ENCODE measurements at places on chromosomes 4 and X.

- no peak for DNase-seq
These were observed 168.1 kb downstream of the FAT4 start for GRCh38 chr4:125482822-125483221.

GRCh38 chr4:25313201-25313895, 774 bp downstream of the ZCCHC4 start:
- no peak for DNase-seq

DNA sequence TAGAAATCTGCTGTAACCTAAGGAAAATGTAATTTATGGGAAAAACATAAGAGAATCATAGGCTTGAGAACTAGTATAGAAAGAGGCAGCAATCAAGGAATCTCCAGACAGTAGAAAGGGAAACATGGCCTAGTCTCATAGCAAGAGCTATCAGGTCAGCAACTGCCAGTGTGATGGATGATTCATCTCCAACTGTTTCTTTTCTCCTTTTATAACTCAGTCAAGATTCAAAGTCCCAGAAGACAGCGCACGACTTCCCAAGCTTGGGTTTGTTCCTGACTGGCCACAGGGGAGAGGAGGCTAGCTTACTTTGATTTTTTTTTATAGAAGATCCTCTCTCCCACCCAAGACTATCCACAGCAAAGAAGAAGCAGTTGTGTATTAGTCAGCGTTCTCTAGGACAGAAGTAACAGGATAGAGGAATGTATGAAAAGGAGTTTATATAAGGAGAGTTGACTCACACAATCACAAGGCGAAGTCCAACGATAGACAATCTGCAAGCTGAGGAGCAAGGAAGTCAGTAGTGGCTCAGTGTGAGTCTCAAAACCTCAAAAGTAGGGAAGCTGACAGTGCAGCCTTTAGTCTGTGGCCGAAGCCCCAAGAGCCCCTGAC, 181.5 kb downstream of the GC start:
- no peak for DNase-seq

- no peak for DNase-seq
These were observed 891 bp downstream of the CISD2 start for GRCh38 chr4:102869569-102870197.

DNA sequence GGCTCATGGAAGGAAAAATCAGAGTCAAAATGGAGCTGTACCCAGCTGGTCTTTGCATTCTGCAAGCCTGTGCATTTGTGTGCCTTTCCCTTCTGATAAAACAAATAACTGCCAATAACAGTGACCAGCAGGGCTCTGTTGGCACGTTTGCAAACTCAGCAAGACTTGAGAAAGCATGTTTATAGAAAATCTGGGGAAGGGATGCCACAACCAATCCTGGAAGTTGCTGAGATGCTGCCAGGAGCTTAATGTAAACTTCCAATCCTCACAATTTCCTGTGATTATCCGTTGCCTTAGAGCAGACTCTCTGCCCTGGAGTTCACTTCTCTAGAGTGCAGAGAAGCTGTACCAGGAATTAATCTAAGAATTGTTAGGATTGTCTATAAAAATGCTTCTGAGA, 6.9 kb upstream of the ANXA3 start:
- no peak for DNase-seq

- DNase-seq: no peak
These were observed 22.5 kb downstream of the NFXL1 start for GRCh38 chr4:47891928-47892327.

- DNase-seq: no peak
These were observed 81.3 kb downstream of the HMGN5 start for GRCh38 chrX:81120258-81120935.

- DNase-seq: no peak
These were observed 23.0 kb upstream of the LIMCH1 start for GRCh38 chr4:41514766-41515481.

DNA sequence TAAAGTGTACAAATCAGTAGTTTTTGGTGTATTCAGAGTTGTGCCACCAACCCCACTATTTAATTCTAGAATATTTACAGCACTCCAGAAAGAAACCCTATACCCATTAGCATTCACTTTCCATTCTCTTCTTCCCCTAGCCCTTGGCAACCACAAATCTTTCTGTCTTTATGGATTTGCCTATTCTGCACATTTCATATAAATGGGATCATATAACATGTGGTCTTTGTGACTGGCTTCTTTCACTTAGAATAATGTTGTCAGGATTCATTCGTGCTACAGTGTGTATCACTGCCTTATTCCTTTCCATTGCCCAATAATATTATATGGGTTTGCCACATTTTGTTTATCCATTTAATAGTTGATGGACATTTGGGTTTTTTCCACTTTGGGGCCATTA, 32.2 kb downstream of the SGMS2 start:
- DNase-seq: no peak

DNA sequence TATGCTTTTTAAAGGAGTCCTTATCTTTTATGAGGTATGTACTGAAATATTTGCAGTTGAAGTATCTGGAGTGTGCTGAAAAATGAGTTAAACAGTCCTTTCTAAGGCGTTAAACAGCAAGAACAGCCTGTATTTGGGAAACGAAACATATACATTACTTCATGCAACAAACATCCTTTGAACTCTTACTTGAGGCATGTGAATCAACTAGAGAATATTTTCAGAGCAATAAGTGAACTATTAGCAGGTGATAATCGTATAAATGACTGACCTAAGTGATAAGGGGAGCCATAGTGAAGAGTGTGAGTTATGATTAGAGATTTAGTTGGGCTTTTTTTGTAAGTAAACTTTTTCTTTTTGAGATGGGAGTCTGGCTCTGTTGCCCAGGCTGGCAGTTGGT, 45.9 kb upstream of the RHOH start:
- DNase-seq: no peak

DNA sequence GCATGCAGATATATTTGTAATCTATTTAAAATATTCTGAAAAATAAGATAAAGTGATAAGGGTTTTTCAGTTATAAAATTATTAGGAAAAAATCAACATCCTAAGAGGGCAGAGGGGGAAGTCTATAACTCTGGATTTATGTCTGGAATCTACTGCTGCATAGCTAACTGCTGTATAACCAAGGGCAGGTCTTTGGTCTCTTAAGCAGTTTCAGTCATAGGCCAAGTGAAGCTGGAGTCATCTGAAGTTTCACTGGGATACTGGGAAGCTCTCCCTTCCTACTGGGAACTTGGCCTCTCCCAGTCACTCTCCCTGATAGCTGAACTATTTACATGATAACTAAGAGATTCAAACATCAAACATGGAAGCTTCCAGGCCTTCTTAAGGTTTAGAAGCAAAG, 1409.9 kb upstream of the PCDH7 start:
- DNase-seq: no peak

GRCh38 chr4:110372485-110372884, 103.5 kb upstream of the ENPEP start:
- DNase-seq: no peak

GRCh38 chr4:124940387-124940786, 227.9 kb upstream of the ANKRD50 start:
- no peak for DNase-seq

DNA sequence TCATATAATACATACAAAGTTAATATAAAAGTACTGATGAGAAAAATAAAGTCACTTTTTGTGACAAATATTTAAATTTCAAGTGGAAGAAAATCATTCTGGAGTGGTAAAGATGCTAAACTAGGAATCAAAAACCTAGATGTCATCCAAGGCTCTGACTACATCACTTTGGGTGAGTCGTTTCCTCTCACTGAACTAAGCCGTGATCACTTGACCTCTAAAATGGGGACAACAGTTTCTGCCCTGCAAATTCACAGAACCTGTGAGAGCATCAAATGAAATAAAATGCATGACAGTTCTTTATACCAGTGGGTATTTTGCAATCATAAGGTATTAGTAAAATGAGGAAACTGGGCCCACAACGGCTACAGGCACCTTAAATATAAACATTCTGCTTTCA, 63.8 kb downstream of the PRDM5 start:
- DNase-seq: no peak

Data from stimulated activated CD4-positive, alpha-beta T cell treated with anti-CD3 and anti-CD28 coated beads, Interleukin-1b, Interleukin-23, amount 100 ng/mL, for 1 hour (primary cell).